Glutamatergic neuron (in vitro differentiated cells): ENCODE measurements at places on chromosomes 2 and 18. TPM values are rescaled to one million over a fixed set of nuclear protein-coding genes. Genes with fewer than 3 reads are reported as not detected.

The RNF152 gene
- 16.9 TPM for total RNA-seq

The GPAT2 gene
- 0.47 TPM for total RNA-seq

The GREB1 gene
- 134 TPM for total RNA-seq

The GLI2 gene
- total RNA-seq, result 3.9 TPM

The SERPINB13 gene
- total RNA-seq, result not detected

The CSRNP3 gene
- 23.0 TPM for total RNA-seq

The ANKRD62 gene
- 0.17 TPM for total RNA-seq

The MAL gene
- total RNA-seq, result 9.0 TPM

The FANCL gene
- total RNA-seq, result 16.5 TPM

The EPB41L3 gene
- total RNA-seq, result 368 TPM

The MROH2A gene
- total RNA-seq, result not detected

The ZNF513 gene
- 30.2 TPM for total RNA-seq

The TEKT4 gene
- not detected for total RNA-seq

The CRYBA2 gene
- 0.49 TPM for total RNA-seq

The SNTG2 gene
- 7.7 TPM for total RNA-seq

The CCDC178 gene
- total RNA-seq, result not detected

The BMP10 gene
- total RNA-seq, result not detected

The EN1 gene
- 0.39 TPM for total RNA-seq

The TTN gene
- 0.34 TPM for total RNA-seq

The RPL37A gene
- 1,757 TPM for total RNA-seq

The ASB1 gene
- 36.1 TPM for total RNA-seq

The SEPTIN2 gene
- total RNA-seq, result 302 TPM

The CCDC150 gene
- total RNA-seq, result 25.6 TPM

The CCT4 gene
- 146 TPM for total RNA-seq

The PDE1A gene
- 4.2 TPM for total RNA-seq

The HOXD12 gene
- not detected for total RNA-seq

The TXNDC2 gene
- total RNA-seq, result not detected

The GKN1 gene
- total RNA-seq, result not detected

The LIMS3 gene
- 0.98 TPM for total RNA-seq

The FEV gene
- not detected for total RNA-seq

The CERKL gene
- 5.7 TPM for total RNA-seq

The DCDC2C gene
- not detected for total RNA-seq

The DAW1 gene
- total RNA-seq, result not detected

The TM4SF20 gene
- not detected for total RNA-seq

The NCK2 gene
- 82.4 TPM for total RNA-seq

The SMPD4 gene
- total RNA-seq, result 83.4 TPM

The ASPRV1 gene
- total RNA-seq, result 2.5 TPM

The MOGAT1 gene
- not detected for total RNA-seq

The UGT1A7 gene
- total RNA-seq, result not detected

The SETBP1 gene
- 83.3 TPM for total RNA-seq

The STRADB gene
- total RNA-seq, result 40.5 TPM

The CACNB4 gene
- total RNA-seq, result 5.1 TPM

The ADNP2 gene
- 31.0 TPM for total RNA-seq

The IL36A gene
- total RNA-seq, result not detected

The TRABD2A gene
- total RNA-seq, result not detected

The OR6B2 gene
- not detected for total RNA-seq

The FBXO48 gene
- 0.81 TPM for total RNA-seq

The ZNF385B gene
- total RNA-seq, result not detected

The CCL20 gene
- not detected for total RNA-seq

The SPHKAP gene
- 0.71 TPM for total RNA-seq

The KLHL41 gene
- not detected for total RNA-seq

The SERTAD2 gene
- total RNA-seq, result 15.7 TPM

The ABCB11 gene
- not detected for total RNA-seq

The FAM110C gene
- total RNA-seq, result not detected

The UBE2E3 gene
- 294 TPM for total RNA-seq
